ENCODE measurements at places on chromosomes 12 and 14.

DNA sequence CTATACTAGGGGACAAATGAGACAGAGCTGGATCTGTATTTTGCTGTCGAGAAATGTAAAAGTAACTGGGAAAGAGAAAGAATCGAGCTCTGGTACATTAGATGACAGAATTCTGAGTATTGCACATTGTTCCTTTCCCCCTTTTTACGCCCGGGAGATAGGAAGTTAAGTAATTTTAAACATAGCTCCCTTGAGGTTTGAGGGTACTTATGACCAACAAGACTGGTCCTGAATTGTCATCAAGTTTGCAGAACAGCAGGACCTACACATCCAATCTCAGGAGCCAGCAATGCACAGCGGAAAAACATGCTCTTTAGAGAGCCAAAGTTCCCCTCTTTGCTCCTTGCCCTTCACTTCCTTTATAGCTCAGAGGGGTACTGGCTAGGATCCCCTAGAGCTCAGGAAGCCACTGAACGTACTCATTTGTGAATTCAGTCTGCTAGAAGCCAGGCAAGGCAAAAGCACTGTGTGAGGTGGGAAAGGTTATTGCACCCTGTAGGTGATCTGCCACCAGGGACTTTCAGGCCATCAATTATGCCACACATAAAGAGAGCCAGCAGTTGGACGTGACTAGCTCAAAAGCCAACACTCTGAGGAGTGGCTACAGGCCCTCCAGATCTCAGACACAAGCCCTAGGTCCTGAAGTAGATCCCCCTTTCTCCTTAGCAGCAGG lies 333.8 kb downstream of the KCNH5 start:
- DNase-seq = no peak

DNA sequence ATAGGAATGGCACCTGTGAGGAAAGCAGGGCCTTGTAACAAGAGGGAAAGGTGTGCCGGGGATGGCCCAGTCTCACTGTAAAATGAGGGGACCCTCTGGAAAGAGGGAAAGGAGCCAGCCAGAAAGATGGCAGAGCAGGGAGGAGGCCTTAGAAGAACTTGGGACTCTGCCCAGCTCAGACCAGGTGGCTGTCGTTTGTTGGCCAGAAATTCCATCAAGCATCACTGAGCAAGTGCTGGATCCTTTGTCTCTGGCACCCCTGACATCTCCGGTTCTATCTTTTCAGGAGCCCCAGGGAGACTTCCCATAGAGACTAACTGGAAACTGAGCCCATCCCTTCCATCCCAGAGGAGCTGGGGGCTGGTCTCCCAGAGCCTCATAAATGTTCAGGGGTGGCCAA lies 43.3 kb downstream of the DEGS2 start:
- no peak for DNase-seq

DNA sequence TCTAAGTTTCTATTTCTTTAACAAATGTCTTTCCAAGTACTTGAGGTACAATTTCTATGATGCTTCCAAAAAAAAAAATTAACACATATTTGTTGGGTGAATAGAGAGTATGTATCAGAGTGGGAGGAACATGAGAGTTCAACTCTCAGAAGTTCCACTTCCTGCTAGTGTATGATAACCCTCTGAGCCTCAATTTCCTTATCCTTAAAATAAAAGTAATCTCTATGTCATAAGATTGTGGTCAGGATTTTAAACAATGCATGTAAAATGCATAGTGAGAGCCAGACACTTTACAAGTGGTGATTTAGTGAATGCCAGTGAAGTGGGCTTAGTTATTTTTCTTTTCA lies 270.3 kb upstream of the AMIGO2 start:
- no peak for DNase-seq

DNA sequence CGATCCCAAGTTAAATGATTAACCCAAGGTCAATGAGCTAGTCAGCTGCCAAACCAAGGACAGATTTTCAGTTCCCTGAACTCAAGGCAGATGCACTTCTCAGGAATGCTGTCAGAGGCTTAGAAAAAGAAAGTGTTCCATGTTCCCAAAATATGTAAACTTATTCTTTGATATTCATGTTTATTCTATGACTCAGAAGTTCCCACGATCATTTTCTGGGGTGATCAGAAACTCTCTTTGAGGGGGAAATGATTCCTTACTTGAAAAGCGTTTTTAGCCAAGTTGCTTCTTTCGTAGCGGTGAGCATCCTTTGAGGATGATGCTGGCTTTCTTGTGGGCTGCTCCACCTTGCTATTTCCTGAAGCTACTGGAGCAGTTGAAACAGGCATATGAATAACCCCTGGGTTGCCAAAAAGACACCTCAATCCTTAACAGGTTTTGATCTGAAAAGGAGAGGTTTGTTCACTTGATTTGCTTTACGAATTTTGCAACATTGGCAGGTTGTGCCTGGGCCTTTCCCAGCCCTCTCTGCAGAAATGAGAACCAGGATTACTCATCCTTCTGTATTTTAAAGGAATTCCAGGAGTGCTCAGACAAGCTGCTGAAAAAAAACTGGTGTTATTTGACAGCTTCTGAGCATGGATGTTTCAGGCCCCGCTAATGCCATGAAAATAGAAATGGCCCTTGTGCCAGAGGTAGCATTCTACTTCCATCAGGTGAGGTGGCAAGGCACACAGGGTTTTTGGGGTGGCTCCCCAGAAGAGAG lies 121.4 kb upstream of the HIF1A start:
- no peak for DNase-seq
